ENCODE measurements at places on chromosomes 5 and 9.

GRCh38 chr5:148923023-148923422 is 96.6 kb downstream of the ADRB2 start:
- no peak for DNase-seq

- no peak for DNase-seq
These were observed 4.5 kb downstream of the LSM11 start for GRCh38 chr5:157747766-157748700.

GRCh38 chr5:132183723-132184122 is 43.9 kb downstream of the P4HA2 start:
- DNase-seq: no peak

GRCh38 chr5:178474562-178475184 is 115.5 kb downstream of the COL23A1 start:
- no peak for DNase-seq

DNA sequence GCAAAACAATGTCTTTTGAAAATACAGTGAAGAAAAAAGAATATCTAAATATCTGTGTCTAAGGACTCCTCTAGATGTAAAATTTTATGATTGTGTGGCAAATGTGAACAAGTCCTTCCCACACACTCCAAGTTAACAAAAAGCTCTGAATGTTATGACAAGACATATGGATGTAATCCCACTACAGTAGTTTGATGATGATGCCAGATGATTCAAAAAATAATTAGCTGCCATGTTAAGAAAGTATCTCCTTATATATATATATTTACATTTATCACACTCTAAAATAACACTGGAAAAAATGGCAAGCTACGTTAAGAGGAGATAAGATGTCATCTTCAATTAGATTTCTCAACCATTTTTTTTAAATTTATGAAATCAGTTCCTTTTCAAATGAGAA is 178.5 kb downstream of the NFIB start:
- no peak for DNase-seq

DNA sequence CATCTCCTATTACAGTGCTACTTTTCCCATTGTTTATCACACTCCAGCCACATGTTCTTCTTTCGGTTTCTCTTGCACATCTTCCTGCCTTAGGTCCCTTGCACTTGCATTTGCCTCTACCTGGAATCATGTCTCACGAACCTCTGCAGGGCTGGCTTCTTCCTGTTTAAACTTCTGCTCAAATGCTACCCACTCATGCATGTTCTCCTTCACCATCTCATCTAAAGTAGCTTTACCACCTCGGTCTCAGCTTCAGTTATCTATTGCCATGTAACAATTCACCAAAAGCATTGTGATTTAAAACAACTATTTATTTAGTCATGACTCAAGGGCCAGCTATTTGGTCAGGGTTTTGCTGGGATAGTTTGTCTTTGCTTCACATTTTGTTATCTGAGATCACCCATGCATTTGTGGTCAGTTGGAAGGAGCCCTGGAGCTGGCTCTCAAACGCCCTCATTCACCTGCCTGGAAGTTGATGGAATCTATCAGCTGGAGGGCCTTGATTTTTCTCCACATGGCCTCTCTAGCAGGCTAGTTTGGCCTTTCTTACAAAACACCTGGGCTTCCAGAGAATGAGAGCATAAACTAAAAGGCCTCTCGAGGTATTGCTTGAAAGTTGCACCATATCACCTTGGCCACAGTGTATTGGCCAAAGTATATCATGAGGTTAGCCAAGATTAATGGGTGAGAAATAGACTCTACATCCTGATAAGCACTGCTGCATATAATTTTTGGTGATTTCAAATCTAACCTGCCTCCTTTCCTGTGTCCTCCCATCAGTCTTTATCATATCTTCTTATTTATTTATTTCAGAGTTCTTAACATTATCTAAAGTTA is 21.4 kb downstream of the SPINK1 start:
- no peak for DNase-seq
